GM12892 (cell line): ENCODE measurements at places on chromosomes 2 and 18.

GRCh38 chr2:205902041-205902899 lies 183.7 kb downstream of the INO80D start:
- no peak for DNase-seq

DNA sequence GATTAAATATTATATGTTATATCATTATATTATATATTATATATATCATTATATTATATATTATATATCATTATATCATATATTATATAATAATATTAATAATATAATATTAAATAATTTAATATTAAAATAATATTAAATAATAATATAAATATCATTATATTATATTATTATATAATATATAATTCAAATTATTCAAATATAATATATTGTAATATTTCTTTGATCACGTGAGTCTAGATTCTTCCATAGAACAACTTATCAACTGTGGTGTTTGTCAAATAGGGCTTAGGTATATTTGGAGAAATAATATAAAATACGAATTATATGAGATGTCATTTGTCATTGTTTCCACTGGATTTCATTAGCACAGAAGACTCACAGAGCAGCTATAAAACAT lies 77.3 kb downstream of the SPHKAP start:
- DNase-seq = no peak

DNA sequence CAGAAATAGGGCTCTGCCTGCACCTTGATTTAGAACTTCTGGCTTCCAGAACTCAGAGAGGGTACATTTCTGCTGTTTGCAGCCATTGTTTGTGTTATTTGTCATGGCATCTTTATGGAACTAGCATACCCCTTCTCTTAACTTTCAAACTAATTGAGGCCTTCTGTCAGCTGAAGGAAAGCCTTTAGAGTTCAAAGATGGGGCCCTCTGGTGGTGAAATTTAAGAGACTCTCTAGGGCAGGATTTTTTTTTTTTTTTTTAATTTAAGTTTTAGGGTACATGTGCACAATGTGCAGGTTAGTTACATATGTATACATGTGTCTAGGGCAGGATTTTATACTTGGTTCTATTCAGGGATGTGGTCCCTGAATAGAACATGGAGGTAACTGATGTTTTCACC lies 260.6 kb upstream of the LINC00305 start:
- no peak for DNase-seq

- DNase-seq = no peak
Observed at GRCh38 chr18:24488824-24489493, 28.5 kb downstream of the HRH4 start.

- DNase-seq = no peak
Observed at GRCh38 chr2:189298038-189298437, 118.5 kb upstream of the COL5A2 start.

- DNase-seq = no peak
Observed at GRCh38 chr2:12054956-12055618, 308.7 kb downstream of the LPIN1 start.

DNA sequence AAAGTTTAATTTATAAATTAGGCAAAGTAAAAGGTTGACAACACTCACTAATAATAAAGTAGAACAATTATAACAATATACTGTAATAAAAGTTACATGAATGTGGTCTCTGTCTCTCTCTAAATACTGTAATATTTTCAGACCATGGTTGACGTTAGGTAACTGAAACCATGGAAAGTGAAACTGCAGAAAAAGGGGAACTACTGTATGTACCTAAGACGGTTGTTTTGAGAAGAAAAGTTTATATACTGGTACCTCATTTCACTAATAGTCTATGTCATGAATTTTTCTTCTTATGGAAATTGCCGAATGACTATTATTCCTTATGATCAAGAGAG lies 166.7 kb upstream of the ZNF521 start:
- no peak for DNase-seq

DNA sequence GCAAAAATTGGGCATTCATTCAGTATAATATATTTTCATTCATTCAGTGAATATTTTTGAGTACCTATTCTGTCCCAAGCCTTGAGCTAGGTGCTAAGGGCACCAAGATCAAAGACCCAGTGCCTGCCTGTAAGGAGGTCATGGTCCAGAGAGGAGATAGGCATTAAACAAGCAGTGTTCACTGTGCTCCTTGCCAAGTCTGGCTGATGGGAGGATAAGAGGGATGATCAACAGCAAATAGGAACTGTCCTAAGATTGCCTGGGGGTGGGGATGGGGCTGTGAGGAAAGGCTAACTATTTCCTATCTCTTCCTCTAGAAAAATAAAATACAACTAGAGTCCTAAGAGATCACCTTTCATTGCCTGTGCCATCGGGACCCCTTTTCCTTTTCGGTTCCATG lies 60.4 kb downstream of the SETBP1 start:
- no peak for DNase-seq

- no peak for DNase-seq
Observed at GRCh38 chr2:43218155-43218701, 8.2 kb downstream of the ZFP36L2 start.

- DNase-seq = no peak
Observed at GRCh38 chr2:186984481-186984880, 135.5 kb upstream of the ZSWIM2 start.

- DNase-seq = no peak
Observed at GRCh38 chr2:206452242-206452641, 8.9 kb downstream of the ADAM23 start.

DNA sequence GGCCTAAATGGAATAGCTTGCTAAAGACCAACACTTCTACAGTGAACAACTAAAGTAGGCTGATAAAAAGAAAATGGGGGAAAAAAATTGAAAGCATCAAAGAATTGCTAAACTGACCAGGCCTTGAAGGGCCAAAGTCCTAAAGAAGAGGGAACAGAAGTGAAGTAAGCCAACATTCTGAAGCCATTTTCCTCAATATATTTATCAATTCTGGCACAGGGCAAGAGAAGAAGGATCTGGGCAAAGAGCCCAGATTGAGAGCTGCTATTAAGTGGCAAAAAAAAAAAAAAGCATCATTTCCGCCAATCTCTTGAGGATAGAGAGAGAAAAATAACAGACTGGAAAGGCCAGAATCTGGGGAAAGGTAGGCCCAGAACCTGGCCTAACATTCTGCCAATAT lies 25.7 kb downstream of the FANCL start:
- DNase-seq = no peak

- DNase-seq = no peak
Observed at GRCh38 chr2:235021752-235022151, 69.9 kb downstream of the SH3BP4 start.

GRCh38 chr18:74509856-74510769 lies 13.9 kb downstream of the CNDP2 start:
- no peak for DNase-seq

DNA sequence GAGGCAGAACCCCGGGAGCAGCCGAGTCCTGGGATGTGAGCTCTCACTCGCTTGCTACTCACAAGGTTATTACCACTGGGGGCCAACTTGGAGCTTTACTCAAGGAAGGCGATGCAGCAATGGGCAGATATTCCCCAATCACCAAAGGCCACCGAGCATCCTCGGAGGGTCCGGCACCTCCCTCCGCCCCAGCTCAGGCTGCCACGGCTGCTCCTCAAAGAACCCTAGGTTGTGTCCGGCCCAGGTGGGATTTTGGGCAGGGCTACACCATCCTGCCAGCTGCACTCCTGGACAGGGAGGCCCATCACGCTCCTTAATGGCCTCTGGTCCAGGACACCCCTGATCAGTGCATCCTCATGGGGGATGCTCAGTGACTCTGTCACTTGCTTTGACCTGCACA lies 24.8 kb downstream of the FBLN7 start:
- no peak for DNase-seq

GRCh38 chr2:9154061-9154460 lies 52.6 kb upstream of the ASAP2 start:
- DNase-seq = no peak

- no peak for DNase-seq
Observed at GRCh38 chr2:108031471-108031941, 45.2 kb downstream of the SLC5A7 start.

GRCh38 chr2:196242131-196242620 lies 70.8 kb upstream of the STK17B start:
- no peak for DNase-seq

DNA sequence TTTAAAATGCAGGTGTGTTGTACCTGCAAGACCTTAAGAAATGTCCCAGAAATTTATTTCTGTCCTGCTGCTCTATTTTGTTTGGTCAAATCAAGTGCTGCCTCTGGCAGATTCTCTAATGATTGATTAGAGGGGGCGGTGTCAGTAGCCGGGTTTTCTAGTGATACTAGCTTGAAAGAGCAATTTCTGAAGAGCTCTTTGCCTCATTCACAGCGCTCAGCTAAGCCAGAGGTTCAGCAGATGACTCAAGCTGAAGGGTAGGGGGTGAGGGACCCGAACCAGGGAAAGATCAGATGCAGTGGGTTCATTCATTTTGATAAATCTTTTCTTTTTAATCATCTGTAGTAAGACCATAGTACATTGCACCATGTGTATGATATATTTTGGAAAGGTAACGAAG lies 15.0 kb downstream of the ZBTB7C start:
- DNase-seq = no peak

DNA sequence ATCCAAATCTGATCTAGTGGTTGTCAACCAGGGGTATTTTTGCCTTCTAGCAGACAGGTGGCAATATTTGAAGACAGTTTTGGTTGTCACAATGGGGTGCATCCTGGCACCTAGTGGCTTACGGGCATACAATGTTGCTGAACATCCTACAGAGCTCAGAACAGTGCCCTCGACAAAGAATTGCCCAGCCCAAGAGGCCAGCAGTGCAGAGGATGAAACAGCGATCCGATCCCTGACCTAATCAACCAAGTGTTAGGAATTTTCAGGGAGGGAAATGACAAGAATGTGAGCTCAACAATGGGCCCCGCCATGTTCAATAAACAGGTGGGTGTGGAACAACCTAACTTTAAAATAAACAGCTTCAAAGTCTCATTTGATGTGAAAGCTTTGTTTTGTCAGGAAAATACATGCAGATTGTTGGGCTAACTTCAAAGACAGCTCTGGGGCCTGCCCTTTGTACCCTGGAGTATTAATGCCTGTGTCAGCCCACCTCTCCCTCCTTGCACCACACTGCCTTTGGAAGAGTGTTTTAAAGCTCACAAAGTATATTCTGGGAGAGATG lies 22.5 kb upstream of the SCYGR5 start:
- DNase-seq = no peak

DNA sequence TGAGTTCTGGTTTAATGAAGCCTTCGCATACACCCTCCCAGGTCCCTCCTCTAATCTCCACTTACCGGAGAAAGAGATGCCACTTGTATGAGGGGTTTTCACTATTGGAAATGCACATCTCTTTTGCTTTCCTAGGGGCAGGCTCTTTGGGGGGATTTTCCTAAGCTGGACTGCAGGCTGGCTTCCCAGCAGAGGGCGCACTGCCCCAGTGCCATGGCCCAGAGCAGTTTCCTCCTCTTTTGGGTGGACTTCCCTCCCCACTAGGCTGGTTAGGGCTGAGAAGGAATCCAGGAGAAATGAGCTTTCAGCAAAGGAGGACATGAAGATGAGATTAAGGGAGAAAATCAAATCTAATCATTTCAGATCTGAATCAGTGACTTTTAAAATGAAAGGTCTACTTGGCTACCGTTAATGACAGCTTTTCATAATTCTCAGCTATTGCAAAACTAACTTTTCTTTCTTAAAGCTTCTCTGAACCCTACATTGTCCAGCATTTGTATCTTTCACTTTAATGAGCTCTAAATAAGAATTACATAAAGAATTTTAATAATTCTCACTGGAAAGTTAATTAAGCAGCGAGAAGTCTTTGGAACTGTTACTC lies 784.1 kb upstream of the FANCL start:
- DNase-seq = peak; percentile 6

- DNase-seq = no peak
Observed at GRCh38 chr2:219695145-219695709, 67.8 kb downstream of the SLC4A3 start.

- DNase-seq = no peak
Observed at GRCh38 chr2:73130790-73131189, 18.0 kb upstream of the RAB11FIP5 start.
